ENCODE measurements at places on chromosomes 5 and 9.

- no peak for DNase-seq
Measured at GRCh38 chr9:135023088-135023785, 64.2 kb upstream of the OLFM1 start.

DNA sequence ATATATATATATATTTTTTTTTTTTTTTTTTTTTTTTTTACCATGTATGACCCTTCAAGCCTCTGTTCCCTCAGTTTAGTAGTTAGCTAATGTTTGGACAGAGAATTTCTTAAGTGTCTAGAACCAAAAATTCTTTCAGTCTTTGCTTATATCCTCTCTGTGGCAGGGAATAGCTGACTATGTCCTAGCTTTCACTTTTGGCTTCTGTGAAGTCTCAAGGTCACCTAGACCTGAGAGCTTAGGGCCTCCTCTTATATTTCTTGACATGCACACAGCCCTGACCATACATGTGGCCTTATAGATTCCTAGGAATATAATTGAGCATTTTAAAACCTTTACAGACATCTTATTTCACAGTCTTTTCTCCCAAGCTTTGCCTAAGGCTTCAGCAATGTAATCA, 930.8 kb upstream of the CDH9 start:
- no peak for DNase-seq

DNA sequence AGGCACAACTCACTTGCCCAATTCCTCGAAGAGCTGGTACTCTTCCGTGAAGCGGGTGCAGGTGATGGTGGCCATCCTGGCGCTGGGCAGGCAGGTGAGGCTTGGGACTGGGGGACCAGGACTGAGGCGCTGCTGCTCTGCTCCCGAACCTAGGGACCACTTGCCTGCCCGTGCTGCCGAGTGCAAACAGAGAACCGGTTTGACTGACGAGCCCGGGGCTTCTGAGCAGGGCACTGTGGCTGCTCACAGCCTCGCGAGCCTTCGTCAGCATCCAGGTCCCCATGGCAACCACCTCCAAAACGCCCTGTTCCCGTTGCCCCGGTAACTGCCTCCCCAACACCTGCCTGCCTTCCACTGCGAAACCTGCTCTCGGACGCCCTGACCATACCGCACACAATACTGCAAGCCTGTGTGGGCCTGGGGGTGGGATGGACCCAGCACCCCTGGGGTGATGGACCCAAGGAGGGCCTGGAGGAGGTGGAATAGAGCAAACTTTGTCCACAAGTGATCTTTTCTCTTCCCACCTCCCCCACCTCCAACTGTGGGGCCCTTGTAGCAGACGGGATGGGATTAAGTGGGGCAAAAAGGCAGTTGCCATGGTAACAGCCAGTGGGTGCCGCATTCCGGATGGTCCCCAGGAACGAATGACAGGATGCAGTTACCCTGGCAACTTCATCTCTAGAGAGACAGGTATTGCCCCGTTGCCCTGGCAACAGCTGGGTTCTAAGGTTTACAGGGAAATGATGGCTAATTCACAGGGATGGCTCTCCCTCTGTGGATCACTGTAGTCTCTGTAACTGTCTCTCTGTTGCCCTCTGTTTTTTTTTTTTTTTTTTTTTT, at the start of gene CAMK2A:
CAMK2A (minus strand) TSS at position 223 of the 840 bp plus-strand sequence; CDS start at position 75, 148 bp downstream.
- no peak for DNase-seq

- DNase-seq: no peak
Measured at GRCh38 chr5:43997647-43998272, 391.5 kb downstream of the FGF10 start.

- DNase-seq: no peak
Measured at GRCh38 chr5:135194573-135195269, 160.7 kb upstream of the PITX1 start.

DNA sequence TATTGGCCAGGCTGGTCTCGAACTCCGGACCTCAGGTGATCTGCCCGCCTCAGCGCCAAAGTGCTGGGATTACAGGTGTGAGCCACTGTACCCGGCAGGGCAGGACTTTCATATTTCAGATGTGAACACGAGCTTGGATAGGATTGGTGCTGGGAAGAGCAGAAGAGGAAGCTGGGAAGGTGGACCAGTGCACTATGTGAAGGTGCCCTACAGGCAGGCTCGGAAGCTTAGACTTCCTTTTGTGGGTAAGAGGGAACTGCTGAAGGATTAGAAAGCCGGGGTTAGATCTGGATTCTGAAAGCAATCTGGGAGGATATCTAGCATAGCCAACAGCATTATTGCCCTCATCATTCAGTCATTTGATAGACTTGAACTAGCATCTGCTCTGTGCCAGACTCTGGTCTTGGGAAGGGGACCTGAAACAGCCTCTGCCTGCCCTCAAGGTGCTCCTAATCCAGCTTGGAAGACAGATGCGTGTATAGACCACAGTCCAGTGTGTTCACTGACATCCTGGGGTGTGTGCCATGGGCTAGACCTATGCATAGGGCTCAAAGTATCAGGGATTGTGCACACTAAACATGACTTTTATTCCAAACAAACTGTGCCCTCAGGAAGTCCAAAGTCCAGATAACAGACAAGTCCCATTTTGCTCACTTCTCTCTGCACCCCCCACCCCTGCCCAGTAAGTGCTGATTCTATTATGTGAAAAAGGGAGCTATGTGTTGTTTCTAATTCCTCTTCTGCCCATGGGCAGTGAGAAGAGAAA, 637 bp downstream of the CBY3 start:
- DNase-seq: no peak

DNA sequence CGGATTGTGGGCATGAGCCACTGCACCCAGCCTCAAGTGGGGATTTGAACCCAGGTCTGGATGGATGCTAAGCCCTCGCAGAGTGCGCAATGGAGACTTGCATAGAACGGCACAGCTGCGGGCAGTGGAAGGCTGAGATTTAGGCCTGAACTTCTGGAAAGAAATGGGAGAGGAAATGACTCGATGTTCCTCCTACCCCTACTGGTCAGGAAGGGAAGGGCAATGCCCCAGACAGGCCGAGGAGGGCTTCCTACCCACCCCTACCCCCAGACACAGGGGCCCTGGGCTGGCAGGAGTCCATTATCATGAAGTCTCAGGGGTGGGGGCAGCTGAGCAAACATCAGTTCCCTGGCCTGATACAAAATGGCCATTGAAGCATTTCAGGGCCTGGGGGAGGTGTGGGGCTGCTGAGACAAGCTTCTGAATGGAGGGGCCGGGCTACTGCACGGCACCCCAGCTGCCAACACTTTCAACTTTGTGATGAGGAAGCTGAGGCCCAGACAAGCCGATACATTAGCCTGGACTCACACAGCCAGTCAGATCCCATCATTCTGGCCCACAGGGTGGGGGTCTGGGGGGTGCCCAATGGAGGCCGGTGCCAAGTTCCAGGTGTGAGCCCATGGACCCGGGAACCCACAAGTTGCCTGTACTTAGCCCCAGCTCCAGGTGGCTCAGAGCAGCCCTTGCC, 13.5 kb upstream of the WDR38 start:
- DNase-seq: no peak

DNA sequence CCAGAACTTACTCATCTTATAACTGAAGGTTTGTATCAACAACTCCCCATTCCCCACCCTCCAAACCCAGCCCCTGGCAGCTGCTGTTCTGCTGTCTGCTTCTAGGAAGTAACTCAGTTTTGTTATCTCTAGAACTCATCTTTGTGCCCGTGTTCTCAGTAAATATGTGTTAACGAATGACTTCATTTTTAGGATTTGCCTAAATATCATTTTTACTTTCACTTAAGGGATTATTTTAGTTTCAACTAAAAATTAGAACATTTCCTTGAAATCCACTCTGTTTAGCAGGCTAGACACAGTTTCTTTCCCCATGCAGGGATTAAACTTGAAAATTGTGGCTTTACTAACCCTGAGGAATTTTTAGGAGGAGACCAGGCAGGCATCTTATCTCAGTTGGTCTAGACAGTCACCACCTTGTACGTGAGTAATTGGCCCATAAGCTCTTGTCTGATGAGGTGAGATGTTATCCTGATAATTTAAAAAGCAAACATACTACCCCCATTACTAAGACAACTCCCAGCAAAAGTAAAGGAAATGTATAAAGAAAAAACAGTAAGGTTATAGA, 68.2 kb upstream of the TNFAIP8 start:
- DNase-seq: no peak

GRCh38 chr5:58450018-58450417, 9.9 kb downstream of the PLK2 start:
- no peak for DNase-seq

DNA sequence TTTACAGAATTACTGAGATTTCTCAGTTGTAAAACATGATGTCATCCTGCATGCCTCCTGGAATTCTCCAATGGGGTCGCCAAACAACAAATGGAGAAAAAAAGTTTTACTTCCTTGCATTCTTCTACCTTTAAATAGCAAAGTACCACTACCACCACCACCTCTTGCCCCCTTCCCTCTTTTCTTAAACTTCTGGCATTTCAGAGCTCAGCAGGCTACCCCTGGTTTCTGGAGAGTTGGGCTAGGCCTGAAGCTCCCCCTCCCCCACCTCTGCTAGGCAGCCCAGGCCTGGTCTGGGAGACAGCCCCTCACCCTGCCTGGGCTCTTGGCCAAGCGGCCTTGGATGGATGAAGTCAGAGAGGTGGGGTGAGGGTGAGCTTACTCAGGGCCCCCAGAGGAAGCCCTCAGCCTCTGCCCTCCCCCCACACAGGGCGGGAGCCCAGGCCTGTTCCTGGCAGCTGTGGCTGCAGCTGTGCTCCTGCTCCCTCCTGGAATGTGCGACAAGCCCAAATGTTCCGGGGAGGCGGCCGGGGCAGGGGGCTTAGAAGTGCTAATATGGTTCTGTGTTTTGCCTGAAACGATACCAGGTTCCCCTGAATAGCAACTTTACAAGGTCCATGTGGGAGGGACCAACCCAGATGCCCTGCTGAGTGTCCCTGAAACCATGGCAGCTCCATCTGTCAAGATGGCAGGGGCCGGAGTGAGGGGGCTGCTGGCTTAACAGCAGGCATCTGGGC, 6.0 kb upstream of the CCIN start:
- no peak for DNase-seq

GRCh38 chr5:179130101-179130681, 70.0 kb downstream of the ZNF354C start:
- no peak for DNase-seq

DNA sequence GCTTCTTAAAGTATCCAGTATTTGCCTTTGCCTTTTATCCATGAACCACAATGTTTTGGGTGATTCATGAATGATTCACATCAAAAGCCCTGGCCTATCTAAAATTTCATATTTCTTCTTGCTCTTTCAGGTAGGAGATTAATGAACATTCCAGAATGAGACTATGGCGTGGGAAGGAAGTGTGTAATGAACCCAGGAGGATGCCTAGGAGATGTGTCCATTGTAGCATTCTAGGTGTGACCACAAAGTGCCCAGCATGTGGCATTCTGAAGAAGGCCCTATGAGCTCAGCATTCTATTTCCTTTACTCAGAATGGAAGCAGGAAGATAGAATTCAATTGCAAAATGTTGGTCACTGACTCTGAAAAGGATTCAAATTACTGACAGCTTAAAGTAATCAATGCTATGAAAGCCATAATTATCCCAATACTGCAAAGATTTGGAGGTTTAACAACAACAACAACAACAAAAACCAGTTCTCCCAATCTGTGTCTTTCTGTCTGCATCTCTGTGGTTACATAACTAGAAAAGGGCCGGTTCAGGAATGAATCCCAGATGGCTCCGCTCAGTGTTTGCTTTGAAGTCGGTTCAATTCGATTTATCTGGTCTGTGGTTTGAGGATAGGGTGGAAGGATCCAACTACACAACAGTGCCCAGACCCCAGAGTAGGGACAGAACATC, 126.7 kb downstream of the FOXD1 start:
- no peak for DNase-seq

DNA sequence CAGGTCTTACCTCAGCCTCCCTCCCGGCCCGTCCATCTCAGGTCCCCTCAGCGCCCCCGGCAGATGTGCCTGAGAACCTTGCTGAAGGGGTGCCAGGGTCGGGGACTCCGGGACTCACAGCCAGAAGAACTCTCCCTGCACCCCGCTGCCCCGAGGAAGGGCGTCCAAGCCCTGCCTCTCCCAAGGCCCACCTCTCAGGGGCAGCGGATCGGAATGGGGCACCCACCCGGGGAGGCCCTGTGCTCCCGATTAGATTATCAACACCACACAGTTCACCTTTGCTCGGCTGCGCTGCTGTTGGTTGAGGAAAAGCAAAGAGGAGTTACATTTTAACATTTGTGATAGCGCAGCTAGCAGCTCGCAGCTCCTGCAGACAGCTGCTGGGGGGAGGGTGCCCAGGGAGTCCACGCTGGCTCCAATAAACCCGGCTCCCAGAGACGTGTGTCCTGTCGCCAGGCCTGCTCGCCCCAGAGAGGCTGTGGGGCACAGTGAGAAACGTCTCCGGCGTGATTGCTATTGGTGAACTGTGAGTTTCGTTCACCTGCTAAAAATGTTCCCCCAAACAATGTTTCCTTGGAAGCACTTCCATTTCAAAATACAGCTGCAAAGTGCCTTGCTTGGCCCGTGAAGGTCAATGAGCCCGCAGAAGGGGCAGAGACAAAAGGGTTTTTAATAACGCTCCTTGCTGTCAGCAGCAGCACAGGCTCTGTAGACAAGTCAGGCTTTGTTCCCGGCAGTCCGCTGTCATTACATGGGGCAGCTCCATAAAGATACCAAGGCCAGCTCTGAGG, 18.6 kb upstream of the SLC6A19 start:
- DNase-seq: no peak

GRCh38 chr5:160312134-160312959, at the start of gene CCNJL:
Gene CCNJL (minus strand): TSS chr5:160312564. CDS start chr5:160311923, 641 bp downstream.
- DNase-seq: no peak

- no peak for DNase-seq
Measured at GRCh38 chr5:14476786-14477435, 104.7 kb upstream of the OTULINL start.

GRCh38 chr9:88396836-88397577, 8.8 kb downstream of the SPIN1 start:
- no peak for DNase-seq

- DNase-seq: no peak
Measured at GRCh38 chr9:32581512-32582143, 8.7 kb upstream of the NDUFB6 start.

Data from activated CD4-positive, CD25-positive, alpha-beta regulatory T cell (primary cell).